CD8-positive, alpha-beta memory T cell (primary cell): ENCODE measurements at places on chromosomes 11 and 22.

DNA sequence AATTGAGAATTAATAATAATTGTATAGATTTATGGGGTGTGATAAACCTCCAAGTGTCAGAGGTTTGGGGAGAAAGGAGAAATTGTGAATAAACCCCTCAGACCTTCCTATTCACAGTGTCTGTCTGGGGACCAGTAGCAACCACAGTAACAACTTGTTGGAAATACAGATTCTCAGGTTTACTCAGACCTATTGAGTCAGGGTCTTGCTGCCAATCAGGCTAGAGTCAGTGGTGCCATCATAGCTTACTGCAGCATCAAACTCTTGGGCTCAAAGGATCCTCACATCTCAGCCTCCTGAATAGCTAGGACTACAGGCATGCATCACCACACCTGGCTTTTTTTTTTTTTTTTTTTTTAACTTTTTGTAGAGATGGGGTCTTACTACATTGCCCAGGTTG, 17.3 kb downstream of the SLC3A2 start:
- DNase-seq: no peak

- no peak for DNase-seq
These were observed 233.8 kb upstream of the UBASH3B start for GRCh38 chr11:122421702-122422101.

DNA sequence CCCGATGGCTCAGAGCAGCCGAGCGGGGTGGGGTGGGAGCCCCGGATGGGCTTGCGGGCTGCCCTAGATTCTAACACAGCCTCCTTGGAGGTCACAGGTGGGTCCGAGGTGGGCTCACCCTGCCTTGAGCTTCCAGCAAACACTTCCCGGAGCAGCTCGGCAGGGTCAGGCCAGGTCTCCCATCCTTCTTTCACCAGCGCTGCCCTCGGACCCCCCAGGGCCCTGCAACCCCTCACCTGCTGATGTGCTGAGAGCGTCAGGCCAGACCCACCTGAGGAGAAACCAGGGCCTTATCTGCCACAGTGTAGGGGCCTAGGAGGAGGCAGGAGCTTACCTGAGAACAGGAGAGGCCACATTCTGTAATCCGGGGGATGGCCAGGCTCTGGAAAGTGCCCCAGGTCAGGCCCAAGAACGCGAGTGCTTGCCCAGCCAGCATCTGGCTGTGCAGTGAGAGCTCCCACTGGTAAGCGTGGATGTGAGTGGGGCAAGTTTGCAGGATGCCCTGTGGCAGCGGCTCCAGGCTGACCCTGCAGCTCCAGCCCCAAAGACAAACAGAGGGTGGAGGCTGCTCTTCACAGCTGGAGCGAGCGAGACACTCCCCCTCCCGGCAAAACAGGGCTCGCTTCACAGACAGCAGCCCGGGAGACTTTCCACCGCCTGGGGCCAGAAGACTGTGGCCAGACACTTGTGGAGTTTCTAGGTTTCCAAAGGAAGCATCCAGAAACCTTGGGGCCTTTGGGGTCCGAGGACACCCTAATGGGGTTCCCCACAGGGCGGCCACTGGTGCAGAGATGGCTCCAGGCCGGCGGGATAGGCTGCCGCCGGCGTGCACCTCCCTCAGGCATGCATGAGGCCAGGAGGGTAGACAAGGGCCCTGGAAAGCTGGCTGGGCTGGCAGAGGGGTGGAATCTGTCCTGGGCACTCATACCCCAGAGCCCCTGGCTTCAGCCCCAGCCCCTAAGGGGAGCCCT, at the start of gene IL17REL:
TSS of gene IL17REL (minus strand) at position 555 of the 971 bp plus-strand sequence. CDS start at position 436, 119 bp downstream.
- no peak for DNase-seq

- no peak for DNase-seq
These were observed 56.3 kb downstream of the CD82 start for GRCh38 chr11:44621784-44622183.

GRCh38 chr11:4071914-4072313, 22.7 kb upstream of the RRM1 start:
- DNase-seq: no peak

- DNase-seq: no peak
These were observed 1036.0 kb upstream of the CCDC90B start for GRCh38 chr11:84322211-84322610.

GRCh38 chr11:1829039-1829820, 5.6 kb upstream of the SYT8 start:
- no peak for DNase-seq

GRCh38 chr22:39181356-39181755, 28.9 kb upstream of the CBX7 start:
- DNase-seq: no peak

GRCh38 chr11:43404836-43405479, 46.2 kb downstream of the TTC17 start:
- no peak for DNase-seq

- DNase-seq: no peak
These were observed 43.5 kb downstream of the NELL1 start for GRCh38 chr11:20712912-20713311.

GRCh38 chr11:92751594-92751993, 217.9 kb upstream of the MTNR1B start:
- no peak for DNase-seq

DNA sequence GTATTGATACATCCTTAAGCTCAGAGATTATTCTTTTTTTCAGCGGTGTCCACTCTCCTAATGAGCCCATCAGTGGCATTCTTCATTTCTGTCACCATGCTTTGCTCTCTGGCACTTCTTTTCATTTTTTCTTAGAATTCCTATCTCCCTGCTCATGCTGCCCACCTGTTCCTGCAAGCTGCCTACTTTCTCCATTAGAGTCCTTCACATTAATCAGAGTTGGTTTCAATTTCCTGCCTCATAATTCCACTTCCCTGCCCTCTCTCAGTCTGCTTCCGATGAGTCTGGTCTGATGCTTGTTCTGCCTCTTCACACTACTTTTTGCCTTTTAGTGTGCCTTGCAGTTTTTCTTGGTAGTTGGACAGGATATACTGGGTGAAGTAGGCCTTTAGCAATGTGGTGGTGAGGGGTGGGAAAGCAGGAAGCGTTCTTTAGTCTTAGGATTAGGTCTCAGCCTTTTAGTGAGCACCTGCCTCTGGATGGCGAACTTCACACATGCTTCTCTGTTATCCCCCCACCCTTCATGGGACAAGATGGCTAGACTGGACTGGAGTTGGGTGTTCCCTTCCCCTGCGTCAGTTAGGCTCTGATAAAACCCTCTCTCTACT, 53.6 kb downstream of the CECR2 start:
- no peak for DNase-seq

- no peak for DNase-seq
These were observed 9.4 kb upstream of the NAV2 start for GRCh38 chr11:19703211-19703610.

DNA sequence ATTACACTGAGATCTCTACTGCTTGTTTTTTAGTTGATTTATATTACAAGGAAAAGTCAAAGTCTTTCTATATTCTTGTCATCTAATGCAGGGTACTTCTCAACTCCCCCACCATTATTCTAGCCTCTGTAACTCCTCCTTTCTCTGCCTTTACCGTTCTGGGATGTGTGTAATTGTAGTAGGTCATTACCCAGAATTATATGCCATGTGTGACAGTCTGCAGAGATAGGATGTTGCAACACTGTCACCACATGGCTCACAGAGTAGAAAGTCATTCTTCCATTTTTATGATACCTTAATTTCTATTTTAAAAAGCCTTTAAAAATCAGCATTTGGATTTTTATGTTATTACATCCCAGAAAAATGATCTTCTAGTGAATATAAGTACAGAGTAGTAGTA, 32.7 kb downstream of the ZNF143 start:
- no peak for DNase-seq

DNA sequence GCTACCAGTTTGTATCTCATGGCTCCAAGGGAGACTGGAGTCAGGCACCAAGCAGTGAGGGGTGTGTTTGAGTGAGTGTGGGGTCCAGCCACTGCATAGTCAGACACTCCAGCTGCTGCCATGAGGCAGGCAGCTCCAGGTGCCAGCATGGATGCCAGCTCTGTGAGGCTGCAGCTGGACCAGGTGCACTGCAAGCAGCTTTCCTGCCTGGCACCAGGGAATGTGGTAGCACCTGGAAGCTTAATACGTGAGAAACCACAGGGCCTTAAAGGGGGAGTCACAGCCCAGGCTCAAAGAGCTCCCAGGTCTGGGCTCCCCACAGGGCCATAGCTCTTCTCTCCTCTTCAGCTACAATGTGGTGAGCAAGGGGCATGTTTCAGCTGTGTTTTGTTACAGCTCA, 817.8 kb upstream of the LUZP2 start:
- DNase-seq: no peak

DNA sequence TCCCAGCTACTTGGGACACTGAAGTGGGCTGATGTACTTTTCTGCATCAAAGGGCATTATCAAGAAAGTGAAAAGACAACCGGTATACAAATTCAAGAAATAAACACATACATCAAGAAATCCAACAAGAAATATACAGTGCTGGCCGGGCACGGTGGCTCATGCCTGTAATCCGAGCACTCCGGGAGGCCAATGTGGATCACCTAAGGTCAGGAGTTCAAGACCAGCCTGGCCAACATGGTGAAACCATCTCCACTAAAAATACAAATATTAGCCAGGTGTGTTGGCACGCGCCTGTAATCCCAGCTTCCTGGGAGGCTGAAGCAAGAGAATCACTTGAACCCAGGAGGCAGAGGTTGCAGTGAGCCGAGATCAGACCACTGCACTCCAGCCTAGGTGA, 9.5 kb downstream of the USP28 start:
- no peak for DNase-seq

DNA sequence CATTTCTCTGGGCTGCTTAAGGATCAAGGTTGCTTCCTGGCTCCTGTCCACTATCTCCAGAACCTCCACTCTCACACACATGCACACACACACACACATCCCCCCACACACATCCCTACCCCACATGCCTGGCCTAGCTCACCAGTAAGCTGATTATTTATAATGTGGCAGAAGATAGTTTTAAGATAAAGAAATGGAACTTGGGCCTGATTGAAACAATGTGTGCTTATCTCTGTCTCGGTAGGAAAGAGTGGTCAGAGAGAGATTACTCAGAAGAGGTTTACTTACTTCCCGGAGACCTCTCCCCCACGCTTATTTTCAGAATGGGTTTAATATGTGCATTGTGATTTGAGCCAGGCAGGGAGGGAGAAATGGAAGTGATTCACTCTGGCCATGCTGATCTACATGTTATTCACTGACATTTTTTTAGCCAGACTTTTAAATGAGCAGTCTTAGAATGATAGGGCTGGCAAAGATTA, 422.4 kb downstream of the TENM4 start:
- DNase-seq: no peak

DNA sequence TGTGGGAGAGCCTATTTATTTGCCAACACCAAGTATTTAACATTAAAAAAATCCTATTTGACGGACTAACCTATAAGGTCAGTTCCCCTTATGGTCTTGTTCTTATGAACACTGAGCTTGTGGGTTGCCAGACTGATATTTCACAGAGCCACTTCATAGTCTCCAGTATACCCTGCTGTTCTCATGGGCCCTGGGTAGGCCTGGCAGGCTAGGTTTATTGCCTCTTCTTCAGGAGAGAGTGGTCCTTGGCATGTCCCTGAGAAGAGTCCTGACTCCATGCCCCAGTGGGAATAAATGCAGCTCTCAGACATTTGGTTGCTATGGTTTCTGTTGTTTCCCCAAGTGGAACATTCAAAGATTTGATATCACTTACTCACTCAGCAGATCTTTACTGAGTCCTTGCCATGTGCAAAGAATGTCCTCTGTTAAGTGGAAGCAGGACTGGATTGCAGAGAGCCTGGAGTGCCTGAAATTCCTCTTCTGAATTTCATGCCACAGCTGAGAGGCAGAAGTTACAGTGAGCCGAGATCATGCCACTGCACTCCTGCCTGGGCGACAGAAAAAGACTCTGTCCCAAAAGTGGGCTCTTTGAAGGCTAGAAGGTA, 15.7 kb downstream of the SLC5A1 start:
- DNase-seq: no peak

- DNase-seq: no peak
These were observed 497 bp upstream of the SYT12 start for GRCh38 chr11:67022341-67022933.
